ENCODE measurements at places on chromosomes 5 and 9. TPM values are rescaled to one million over a fixed set of nuclear protein-coding genes. Genes with fewer than 3 reads are reported as not detected.

SLC34A1 gene
- 0.11 TPM for total RNA-seq

DNA sequence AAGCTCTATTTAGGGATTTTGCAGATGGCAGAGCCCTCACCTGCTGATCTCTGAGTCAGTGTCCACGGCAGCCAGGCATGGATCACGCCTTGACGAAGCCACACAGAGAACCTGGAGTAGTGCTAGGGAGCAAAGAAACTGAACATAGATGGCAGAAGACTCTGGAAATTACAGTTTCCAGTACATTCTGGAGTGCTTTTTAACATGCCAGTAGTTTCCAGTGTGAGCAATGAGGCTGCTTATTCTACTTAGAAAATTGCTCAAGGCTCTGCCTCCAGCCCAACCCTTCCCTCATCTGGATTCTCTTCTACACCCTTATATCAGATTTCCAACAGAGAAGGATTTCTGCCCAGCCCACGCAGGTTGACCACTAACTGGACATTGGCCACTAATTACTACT is 203.3 kb downstream of the ADAMTS12 start:
- no peak overlapping the region for H3K4me3 ChIP-seq
- H3K27ac ChIP-seq: no peak overlapping the region

GRCh38 chr5:109412981-109413402 is 3.2 kb upstream of the PJA2 start:
- no peak overlapping the region for H3K27ac ChIP-seq
- no peaks in the 10 kb centered on the region for H3K36me3 ChIP-seq
- no peak overlapping the region for H3K4me3 ChIP-seq
- peaks cover 19% of the 10 kb centered on the region for H3K4me1 ChIP-seq
- no peak for DNase-seq
- no peaks in the 10 kb centered on the region for H3K27me3 ChIP-seq

- peak overlapping the region; percentile 92 for H3K4me3 ChIP-seq
- H3K27ac ChIP-seq: peak overlapping the region; percentile 67
- no peak for DNase-seq
- H3K4me1 ChIP-seq: peaks cover 34% of the 10 kb centered on the region
- H3K36me3 ChIP-seq: no peaks in the 10 kb centered on the region
- no peaks in the 10 kb centered on the region for H3K27me3 ChIP-seq
Measured at GRCh38 chr5:148825716-148826052, 727 bp upstream of the ADRB2 start.

GRCh38 chr9:99345942-99346341 is 123.9 kb downstream of the SEC61B start:
- DNase-seq: no peak
- no peak overlapping the region for H3K4me3 ChIP-seq
- H3K27ac ChIP-seq: no peak overlapping the region

GRCh38 chr9:126932871-126933321 is 18.3 kb downstream of the RALGPS1 start:
- H3K4me3 ChIP-seq: no peak overlapping the region
- no peaks in the 10 kb centered on the region for H3K27me3 ChIP-seq
- H3K4me1 ChIP-seq: no peaks in the 10 kb centered on the region
- no peak for DNase-seq
- no peak overlapping the region for H3K27ac ChIP-seq

ARL14EPL gene
- not detected for total RNA-seq

PLPP7 gene
- not detected for total RNA-seq

DNA sequence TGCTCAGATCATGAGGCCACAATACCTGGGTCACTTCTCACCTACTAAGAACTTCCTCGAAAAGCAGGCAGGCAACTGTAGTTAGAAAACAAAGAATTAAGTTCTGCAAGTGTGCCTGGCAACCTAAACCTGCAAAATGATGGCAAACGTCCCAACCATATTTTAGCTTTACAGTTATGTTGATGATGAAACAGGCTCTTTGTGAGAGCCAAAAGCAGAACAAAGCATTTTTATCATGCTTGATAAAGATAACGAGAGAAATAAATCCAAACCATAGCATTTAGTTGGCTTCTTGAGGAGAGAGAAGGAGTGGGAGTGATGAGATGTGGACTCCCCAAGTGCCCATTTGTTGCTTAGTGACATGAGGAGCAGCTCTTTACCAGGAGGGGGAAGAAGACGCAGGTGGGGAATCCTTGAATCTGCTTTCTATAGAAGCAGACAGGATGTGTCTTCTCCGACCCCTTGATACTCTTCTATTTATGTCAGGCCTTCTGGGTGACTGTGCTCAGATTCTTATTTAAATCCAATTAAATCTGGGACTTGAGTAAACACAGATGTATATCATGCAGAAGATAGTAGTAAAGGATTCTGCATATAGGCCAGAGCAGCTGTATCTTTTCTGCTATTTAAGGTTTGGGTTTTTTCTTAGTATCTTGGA is 221.2 kb downstream of the TMEM167A start:
- no peak overlapping the region for H3K4me3 ChIP-seq
- no peaks in the 10 kb centered on the region for H3K36me3 ChIP-seq
- no peaks in the 10 kb centered on the region for H3K4me1 ChIP-seq
- no peaks in the 10 kb centered on the region for H3K27me3 ChIP-seq
- H3K27ac ChIP-seq: no peak overlapping the region

NKD2 gene
- total RNA-seq: not detected

- no peak overlapping the region for H3K4me3 ChIP-seq
- H3K36me3 ChIP-seq: no peaks in the 10 kb centered on the region
- DNase-seq: no peak
- H3K4me1 ChIP-seq: no peaks in the 10 kb centered on the region
- H3K27ac ChIP-seq: no peak overlapping the region
Measured at GRCh38 chr5:100598446-100598845, 63.3 kb downstream of the FAM174A start.

- no peaks in the 10 kb centered on the region for H3K36me3 ChIP-seq
- no peak for DNase-seq
- no peak overlapping the region for H3K4me3 ChIP-seq
Measured at GRCh38 chr5:14032918-14033317, 88.4 kb upstream of the DNAH5 start.

DNA sequence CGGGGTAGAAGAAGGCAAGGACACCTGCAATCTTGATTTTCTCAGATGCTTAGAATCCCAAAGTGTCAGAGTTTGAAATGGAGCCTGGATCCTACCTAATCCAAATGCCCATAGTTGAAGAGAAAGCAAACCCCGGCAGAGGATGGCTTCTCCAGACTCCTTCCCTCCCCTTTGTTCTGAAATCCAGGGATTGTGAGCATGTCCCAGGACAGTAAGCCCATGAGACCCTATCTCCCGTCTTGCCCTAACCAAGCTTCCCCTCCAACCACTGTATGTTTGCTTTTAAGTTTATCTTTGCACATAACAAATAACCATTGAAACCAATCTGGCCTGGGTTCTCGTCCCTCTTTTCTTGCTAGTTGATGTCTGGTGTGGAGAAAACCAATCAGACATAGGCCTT is 78.3 kb upstream of the NIPAL4 start:
- no peaks in the 10 kb centered on the region for H3K4me1 ChIP-seq
- no peak overlapping the region for H3K4me3 ChIP-seq
- no peak for DNase-seq
- peaks cover 65% of the 10 kb centered on the region for H3K36me3 ChIP-seq

- H3K4me1 ChIP-seq: peaks cover 4% of the 10 kb centered on the region
- H3K36me3 ChIP-seq: no peaks in the 10 kb centered on the region
- H3K4me3 ChIP-seq: no peak overlapping the region
- H3K27me3 ChIP-seq: no peaks in the 10 kb centered on the region
- DNase-seq: no peak
- no peak overlapping the region for H3K27ac ChIP-seq
Measured at GRCh38 chr5:174532455-174533453, 191.6 kb upstream of the MSX2 start.

SLC1A3 gene
- total RNA-seq: 2.3 TPM

Data from CD4-positive, alpha-beta memory T cell (primary cell).